ENCODE measurements at places on chromosomes 4 and X. TPM values are rescaled to one million over a fixed set of nuclear protein-coding genes. Genes with fewer than 3 reads are reported as not detected.

The ZCCHC12 gene
- not detected for total RNA-seq

The TRPC3 gene
- total RNA-seq = 1.1 TPM

The PRDM8 gene
- total RNA-seq = 1.1 TPM

The SSR4 gene
- 81.8 TPM for total RNA-seq

The SNCA gene
- total RNA-seq = 49.0 TPM

The POF1B gene
- not detected for total RNA-seq

The BCOR gene
- 36.6 TPM for total RNA-seq

The DBET gene
- total RNA-seq = not detected

The SHROOM4 gene
- 0.92 TPM for total RNA-seq

The IGSF1 gene
- total RNA-seq = 1.4 TPM

DNA sequence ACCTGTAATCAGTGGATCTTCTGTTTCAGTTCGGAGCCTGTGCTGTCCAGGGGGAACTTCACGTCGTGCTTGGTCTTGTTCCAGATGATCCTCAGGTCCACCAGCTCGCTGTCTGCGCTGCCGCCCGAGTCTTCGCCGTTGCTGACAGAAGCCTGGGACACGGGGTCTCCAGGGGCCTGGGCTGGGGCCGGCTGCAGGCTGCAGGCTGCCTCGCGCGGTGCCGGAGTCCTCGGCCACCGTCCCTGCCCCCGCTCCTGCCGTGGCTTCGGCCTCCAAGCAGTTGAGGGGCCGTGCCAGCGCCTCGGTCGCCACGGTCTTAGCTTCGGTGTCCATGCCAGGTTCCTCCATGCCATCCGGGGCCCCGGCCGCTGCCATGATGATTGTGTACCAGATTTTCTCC is 37.3 kb upstream of the CCNI start:
- no peak for DNase-seq

- DNase-seq = peak; percentile 89
Measured at GRCh38 chr4:98626350-98626749, 32.1 kb downstream of the TSPAN5 start.

- no peak for DNase-seq
Measured at GRCh38 chr4:99848591-99849001, 32.0 kb downstream of the DAPP1 start.

DNA sequence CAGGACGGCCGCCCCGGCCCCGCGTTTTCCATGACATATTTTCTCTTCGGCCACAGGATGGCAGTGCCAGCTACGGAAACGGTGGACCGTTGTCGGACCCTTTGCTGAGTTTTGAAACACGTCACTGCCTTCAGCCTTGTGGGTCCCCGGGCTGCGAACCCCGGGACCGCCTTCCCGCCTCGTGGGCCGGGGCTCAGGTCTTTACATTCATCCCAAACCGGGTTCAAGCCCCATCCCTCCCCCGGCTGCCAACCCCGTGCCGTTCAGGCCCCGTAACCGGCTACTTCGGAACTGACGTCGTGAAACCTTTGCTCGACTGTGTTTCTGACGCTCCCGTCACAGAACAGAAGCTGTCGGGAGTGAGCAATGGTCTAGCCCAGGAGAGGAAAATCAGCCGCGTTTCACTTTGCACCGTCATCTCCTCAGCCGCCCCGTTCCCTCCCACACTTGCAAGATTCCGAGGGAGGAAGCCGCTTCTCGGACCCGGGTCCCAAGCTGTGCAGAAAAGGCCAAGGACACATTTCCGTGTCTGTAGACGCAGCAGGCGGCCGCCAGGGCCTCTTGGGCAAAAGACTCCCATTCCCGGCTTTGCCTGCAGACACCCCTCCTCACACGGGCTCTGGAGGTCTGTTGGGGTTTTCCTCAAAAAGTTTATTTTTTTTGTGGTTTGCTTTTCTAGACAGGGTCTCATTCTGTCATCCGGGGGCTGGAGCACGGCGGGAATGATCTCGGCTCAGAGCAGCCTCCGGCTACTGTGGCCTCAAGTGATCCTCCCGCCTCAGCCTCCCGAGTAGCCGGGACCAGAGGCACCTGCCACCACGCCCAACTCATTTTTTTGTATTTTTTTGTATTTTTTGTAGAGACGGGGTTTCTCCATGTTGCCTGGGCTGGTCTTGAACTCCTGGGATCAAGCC is 41.4 kb upstream of the PPP2R3B start:
- DNase-seq = peak; percentile 77

DNA sequence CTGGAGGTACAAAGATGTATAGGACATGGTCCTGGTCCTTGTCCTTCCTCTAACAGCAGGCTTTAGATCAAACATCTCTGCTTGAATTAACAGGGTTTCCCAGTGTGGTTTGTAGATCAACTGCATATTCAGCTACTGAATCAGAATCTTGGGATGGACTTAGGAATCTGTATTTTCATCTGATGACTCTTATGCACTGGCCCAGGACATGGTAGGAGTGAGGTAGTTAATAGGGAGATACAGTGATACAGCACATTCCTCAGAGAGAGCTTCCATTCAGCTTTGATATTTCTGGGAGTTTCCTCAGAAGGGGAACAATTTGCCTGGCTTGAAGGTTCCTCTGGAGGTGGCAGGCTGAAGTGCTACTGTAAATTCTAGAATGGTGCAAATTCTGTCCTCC is 203.1 kb downstream of the LARP7 start:
- DNase-seq = no peak

GRCh38 chr4:11741190-11741652 is 312.5 kb upstream of the HS3ST1 start:
- no peak for DNase-seq

DNA sequence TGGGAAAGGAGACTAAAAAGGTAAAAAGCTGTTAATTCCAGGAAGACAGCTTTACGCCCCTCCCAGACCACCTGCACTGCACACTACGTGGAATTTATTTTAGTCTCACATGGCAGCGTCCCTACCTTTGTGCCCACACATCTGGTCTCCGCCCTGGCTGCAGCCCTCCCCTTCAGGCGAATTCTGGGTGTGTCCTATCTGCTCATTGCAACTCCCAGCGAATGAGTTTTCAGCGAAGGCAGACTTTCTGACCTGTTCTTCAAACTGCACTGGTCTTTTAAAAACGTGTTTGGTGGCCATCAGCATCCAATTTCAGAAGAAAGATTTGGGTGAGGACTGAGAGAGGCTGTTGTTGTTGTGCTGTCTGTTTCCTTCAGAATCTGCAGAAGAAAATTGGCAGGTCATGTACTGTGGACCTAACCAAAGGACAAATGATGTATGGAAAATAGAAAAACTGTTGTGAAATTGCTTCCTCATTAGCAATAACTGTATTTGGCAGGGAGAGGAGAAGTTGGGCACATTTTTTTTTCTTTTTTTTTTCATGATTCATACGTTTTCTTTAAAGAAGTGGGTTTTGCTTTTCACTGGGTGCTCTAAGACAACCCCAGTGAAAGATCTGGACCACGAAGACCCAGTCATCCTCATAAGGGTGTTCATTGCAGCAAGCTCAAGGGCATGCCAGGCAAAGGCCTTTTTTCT is 4.2 kb downstream of the TLR8 start:
- DNase-seq = no peak

DNA sequence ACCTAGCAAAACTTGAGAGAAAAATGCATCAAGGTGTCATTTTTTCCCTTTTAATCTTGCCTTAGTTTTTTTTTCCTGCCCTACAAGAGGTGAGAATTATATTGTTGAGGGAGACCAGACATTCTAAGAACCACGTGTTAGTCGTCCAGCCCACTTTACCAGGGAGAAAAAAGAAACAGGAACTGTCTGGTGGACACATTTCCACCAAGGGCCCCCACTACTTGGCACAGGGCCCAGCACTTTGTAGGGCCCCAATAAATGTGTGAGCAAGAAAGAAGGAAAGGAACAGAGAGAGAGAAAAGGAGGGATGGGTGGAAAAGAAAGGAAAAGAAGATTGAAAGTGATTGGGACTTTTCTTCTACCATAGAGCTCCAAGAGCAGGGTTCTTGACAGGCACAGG is 3.9 kb upstream of the EGFL6 start:
- no peak for DNase-seq

DNA sequence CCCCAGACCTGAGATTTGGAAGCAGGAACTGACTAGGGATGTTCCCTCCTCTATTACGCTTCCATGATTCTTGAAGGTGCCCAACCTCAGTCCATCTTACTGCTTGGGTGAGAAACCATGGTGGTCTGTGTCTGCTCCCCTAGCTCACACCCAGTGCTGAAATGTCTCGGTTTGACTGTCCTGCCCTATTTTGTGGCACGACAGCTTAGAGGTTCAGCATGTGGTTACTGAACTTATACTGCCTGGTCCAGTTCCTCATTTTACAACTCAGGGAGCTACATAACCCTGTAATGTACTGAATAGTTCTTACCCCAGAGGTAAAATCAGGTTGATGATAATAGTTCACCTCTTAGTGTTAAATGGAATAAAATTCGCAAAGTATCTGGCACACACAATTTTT is 203.1 kb downstream of the RBM46 start:
- no peak for DNase-seq

DNA sequence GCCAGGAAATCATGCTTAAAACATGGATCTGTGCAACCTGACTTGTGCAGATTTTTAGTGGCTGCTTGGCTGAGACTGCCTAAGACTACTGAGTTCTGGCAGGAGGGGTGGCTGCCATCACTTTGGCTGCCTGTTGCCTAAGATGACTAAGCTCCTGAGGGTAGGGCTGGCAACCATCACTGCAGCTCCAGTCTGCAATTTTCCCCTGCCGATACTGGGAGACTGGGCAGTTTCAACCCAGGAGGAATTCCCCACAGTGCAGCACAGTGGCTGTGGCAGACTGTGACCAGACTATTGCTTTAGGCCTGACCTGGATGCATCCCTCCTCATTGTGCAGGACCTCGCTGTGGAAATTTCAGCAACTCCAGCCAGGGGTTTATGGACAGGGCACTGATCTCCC is 544.9 kb downstream of the ANKRD50 start:
- DNase-seq = no peak

- no peak for DNase-seq
Measured at GRCh38 chrX:3371163-3371562, 24.7 kb upstream of the MXRA5 start.

DNA sequence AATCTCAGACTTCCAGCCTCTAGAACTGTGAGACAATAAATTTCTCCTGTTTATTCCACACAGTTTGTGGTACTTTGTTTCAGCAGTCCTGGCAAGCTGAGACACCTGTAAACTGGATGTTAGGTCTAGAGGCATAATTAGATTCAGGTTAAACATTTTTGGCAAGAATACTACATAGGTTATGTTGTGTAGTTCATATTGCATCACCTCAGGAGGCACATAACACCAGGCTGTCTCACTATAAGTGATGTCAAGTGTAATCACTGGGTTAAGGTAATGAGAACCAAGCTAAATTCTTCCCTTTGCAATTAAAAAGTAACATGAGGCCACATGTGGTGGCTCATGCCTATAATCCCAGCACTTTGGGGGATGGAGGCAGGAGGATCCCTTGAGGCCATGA is 214.2 kb downstream of the ZNF674 start:
- DNase-seq = no peak

- DNase-seq = no peak
Measured at GRCh38 chrX:134803551-134804183, 145.4 kb upstream of the PLAC1 start.

DNA sequence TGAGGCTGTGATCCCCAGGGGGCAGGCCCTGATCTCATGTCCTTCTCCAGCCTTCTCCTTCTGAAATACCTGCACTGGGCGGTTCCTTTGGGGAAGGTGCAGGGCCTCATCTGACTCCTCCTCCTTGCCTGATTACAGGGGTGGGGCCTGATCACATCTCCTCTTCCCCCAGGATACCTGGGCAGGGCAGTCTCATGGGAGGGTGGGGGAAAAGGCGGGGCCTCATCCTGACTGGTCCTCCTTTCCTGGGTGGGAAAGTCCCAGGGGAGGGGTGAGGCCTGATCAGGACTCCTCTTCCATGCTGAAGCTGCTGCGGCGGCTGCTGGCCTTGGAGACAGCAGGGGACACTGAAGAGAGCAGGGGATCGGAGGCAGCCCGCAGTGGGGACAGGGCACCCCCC is 13.3 kb downstream of the TFE3 start:
- no peak for DNase-seq

DNA sequence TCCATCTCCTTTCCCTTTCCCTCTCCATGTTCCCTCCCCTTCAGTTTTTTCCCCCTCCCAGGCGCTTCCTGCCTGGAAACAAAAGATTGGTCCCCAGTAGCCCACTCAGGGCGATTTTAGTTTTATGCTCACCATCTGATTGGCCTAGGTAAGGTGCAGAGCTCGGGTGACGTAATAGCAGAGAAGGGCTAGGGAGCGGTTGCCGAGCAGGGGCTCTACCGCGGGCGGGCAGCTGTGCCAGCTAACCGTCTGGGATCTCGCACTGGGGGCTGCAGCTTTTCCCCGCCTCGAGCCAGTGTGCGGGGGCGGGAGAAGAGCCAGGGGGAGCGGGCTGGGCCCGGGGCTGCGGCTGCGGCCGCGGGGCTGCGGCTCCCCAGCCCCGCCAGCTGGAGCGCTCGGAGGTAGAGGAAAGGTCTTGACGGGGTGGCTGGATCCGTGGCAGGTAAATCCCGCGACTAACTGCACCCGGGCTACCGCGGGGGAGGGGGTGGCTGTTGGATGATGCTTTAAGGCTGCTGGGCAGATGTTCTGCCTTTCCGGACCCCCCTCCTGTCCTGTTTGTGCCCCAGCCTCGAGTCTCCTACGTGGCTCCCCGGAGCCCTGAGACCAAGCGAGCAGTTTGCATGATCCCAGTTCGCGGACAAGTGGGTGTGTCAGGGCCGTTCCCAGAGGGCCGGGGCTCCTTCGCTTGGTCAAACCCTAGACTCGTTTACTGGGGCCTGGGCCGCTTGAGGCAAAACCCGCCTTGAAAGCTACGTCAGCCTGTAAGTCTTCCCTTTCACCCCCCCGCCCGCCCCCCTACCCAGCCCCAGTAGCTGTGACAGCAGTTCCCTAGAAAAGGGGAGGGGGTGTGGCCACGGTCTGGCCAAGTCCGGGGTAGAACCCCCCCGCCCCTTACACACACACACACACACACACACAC is at the start of gene PAK3:
Gene PAK3 (plus strand): TSS at position 218 of the 922 bp plus-strand sequence. CDS start 26,913 bp downstream, outside the sequence.
- DNase-seq = peak; percentile 78

DNA sequence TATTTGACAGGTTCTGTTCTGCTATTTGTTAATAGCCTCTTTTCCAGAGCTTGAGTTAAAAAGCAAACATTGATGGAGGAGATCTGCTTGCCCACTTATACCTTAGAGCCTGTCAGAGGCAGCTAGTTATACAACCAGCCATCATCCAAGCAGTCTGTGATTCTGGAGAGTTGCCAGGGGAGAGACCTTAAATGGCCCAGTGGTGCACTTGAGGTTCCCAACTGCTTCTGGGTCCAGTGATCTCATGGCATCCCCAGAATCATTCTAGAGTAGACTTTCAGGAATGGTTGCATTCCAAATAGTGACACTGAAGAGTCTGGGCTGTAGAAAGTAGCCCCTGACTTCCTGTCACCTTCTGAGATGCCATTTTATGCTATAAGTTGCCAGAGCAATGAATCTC is 160.7 kb downstream of the FHIP1A start:
- DNase-seq = no peak

DNA sequence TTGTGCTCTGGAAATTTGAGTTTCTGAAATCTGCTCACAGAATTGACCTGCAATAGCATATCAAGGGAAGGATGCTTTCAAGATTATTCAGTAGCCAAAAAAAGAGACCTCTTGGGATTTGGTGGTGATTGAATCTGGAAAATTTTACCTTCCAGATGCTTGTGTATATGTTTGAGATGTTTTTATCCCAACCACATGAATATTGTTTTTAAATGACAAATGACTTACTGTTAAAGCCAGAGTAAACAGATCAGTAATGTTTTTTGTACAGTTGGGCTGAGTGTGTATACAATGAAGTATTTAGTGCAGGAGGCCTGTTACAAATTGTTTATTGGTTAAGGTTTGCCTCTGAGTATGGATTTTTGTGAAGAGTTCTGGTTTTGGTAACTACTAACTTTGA is 126.5 kb downstream of the CBR4 start:
- no peak for DNase-seq
